ENCODE measurements at places on chromosomes 3 and 15. TPM values are rescaled to one million over a fixed set of nuclear protein-coding genes. Genes with fewer than 3 reads are reported as not detected.

- DNase-seq, result no peak
These were observed 453.0 kb downstream of the DIPK2A start for GRCh38 chr3:144424606-144425005.

- DNase-seq, result no peak
These were observed 47.4 kb downstream of the CLSTN2 start for GRCh38 chr3:139982404-139982803.

DNA sequence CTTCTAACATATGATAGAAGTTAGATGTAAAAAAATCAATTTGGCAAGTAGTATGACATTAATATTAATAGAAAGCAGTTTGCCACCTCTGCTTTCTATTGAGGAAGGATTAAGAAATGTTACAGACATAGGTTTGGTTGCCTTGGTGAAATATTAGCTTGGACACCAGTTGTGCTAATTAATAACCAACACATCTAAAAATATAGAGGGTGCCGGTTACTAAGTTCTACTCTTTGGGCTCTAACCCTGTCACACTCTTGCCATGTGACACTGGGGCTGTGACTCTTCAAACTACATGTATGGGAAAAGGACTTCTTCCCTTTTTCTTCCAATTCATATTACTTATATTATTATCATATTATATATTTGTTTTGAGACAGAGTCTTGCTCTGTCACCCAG is 64.4 kb downstream of the TRIM71 start:
- no peak for DNase-seq

GRCh38 chr3:126449621-126450051 is 26.1 kb downstream of the ZXDC start:
- DNase-seq, result no peak

- no peak for DNase-seq
These were observed 15.7 kb downstream of the SUSD5 start for GRCh38 chr3:33202711-33203457.

DNA sequence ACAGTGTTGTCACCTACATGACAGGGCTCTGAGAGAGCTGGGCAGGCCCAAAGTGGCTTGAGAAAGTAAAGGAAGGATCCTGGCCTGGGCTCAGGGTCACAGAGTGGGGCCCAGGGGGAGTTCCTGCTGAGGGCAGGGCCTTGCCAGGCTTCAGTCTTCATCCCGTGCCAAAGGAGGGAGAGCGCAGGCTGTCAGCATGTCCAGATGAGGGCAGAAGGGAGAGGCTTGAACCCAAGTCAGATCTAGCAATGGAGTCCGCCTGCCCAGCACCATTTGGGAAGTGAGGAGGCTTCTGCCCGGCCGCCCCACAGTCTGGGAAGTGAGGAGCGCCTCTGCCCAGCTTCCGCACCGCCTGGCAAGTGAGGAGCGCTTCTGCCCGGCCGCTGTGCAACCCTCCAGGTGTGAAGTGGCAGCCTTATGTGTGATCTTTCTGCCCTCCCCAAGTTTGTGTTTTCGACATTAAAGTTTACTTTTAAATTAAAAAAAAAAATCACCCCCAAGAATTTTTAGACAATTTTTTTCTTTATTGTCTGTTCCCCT is 303.6 kb upstream of the PROK2 start:
- no peak for DNase-seq

DNA sequence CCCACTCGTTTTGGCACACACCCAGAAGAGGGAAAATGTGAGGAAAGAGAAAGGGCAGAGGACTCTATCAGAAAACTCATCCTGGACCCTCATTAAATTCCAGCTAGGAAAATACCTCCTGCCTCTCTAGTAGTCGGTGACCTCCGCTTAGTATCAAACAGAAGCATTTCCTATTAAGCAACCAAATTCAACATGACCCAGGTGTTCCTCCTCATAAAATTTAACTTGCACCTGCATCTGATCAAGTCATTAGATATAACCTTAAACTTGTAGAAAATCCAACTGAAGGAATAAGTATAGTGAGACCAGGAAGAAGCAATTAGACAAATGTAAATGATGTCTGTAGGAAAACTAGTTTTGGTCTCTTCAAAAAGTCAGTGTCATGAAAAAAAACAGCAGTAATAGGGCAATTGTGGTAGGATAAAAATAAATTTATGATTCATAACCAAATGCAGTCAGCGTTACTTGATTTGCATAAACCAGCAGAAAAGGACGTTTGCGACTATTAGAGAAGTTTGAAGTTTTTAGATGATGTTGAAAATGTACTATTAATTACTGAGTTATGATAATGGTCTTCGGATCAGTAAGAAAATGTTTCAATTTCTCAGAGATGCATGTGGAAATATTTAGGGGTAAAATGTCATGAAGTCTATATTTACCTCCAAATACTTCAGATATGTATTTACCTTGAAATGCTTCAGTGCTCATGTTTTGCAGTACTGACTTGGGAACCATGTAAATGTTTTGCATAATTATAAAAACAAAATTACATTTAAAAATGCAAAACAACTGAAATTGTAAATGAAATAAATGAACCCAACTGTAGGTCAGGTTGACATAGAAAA is 44.6 kb downstream of the LDHAL6B start:
- DNase-seq, result no peak

DNA sequence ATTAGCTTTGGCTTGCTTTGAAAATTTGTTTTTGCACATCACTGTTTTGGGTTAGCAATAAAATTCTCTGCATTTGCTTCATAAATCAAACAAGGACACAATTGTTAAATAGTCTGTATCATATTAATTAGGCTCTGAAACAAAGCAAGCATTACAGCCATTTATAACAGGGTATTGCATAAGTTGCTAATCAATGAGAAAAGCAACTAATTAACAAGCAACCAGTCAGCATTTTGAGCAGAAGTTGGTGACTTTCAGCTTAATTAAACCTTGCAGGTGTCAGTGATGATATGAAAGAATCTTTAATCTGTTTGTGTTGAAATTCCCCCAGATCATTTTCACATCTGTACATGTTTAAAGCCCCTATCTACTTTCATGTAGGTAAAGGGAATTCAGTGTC is 495.1 kb downstream of the IL5RA start:
- DNase-seq, result no peak

GRCh38 chr3:133758964-133759739 is 13.0 kb downstream of the TF start:
- no peak for DNase-seq

DNA sequence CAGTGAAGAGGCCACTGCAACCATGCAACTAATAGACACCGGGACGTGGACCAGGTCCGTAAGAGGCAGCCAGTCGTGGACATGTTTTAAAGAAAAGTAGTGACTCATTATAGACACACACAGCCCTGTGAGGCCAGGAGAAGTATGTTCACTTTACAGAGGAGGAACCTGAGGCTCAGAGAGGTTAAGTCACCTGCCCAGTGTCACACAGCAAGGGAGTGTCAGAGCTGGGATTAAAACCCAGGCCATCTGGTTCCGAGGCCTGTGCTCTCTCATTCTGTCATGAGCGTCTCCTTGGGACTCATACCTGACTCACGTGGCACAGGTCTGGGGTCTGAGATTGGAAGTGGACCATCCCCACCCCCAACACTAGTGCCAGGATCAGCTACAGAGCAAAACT is 28.1 kb upstream of the GRIP2 start:
- no peak for DNase-seq

DNA sequence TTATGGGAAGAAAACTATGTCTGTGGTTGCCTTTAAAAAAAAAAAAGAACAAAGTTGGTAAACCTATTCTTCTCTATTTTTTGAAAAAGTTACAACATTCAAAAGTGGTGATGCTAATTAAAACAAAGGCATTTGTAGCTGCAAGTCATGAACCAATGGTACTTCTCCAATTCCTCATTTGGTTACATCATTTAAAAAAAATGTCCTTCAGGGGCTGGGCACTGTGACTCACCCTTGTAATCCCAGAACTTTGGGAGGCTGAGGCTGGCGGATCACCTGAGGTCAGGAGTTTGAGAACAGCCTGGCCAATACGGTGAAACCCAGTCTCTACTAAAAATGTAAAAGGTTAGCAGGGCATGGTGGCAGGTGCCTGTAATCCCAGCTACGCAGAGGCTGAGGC is 574.6 kb downstream of the VGLL3 start:
- no peak for DNase-seq

GRCh38 chr3:187287256-187287655 is 4.3 kb downstream of the MASP1 start:
- DNase-seq, result no peak

- no peak for DNase-seq
These were observed 84.6 kb downstream of the SLC9A9 start for GRCh38 chr3:143763564-143764162.

- DNase-seq, result no peak
These were observed 18.7 kb downstream of the CFAP161 start for GRCh38 chr15:81152799-81153198.

DNA sequence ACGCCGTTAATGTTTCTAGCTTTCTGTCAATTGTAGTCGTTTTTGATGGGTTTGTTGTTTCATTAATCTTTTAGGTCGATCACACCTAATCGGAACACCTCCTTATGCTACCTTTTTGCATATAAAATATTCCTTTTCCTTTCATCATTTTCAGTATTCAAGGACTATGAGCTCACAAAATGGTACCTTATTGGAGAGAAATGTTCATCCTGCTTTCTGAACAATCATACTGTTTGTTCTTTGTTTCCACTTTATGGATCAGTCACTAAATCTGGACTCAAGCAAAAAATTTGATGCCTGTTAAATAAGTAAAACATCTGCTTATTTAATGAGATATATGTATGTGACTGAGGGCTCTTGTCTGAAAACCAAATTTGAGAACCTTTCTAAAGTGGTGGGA is 1.1 kb downstream of the KIF15 start:
- no peak for DNase-seq

- no peak for DNase-seq
These were observed 242.1 kb upstream of the PDZRN3 start for GRCh38 chr3:73866846-73867245.

- no peak for DNase-seq
These were observed 6.4 kb downstream of the RASA2 start for GRCh38 chr3:141493184-141493583.

GRCh38 chr3:66394019-66394752 is 106.6 kb downstream of the LRIG1 start:
- DNase-seq, result no peak

TM4SF4 gene
- total RNA-seq, result not detected

SLCO3A1 gene
- total RNA-seq, result 56.8 TPM

ADAMTSL3 gene
- 11.9 TPM for total RNA-seq

PRKCD gene
- 13.6 TPM for total RNA-seq

ACVR2B gene
- 5.5 TPM for total RNA-seq

PDIA5 gene
- total RNA-seq, result 6.0 TPM

FGF7 gene
- 34.1 TPM for total RNA-seq

GRIP2 gene
- 59.1 TPM for total RNA-seq

ZBED2 gene
- total RNA-seq, result not detected

PPM1L gene
- total RNA-seq, result 51.1 TPM

ZCWPW2 gene
- total RNA-seq, result 2.2 TPM

CNTN3 gene
- 1.2 TPM for total RNA-seq

IL5RA gene
- not detected for total RNA-seq

GPR176 gene
- total RNA-seq, result 1.6 TPM

Data from left ventricle myocardium inferior (tissue), 1 donor.